ENCODE measurements at places on chromosomes 4 and X. TPM values are rescaled to one million over a fixed set of nuclear protein-coding genes. Genes with fewer than 3 reads are reported as not detected.
A peak's percentile ranks its signal among the peaks of the same experiment; 100 is the strongest.

DNA sequence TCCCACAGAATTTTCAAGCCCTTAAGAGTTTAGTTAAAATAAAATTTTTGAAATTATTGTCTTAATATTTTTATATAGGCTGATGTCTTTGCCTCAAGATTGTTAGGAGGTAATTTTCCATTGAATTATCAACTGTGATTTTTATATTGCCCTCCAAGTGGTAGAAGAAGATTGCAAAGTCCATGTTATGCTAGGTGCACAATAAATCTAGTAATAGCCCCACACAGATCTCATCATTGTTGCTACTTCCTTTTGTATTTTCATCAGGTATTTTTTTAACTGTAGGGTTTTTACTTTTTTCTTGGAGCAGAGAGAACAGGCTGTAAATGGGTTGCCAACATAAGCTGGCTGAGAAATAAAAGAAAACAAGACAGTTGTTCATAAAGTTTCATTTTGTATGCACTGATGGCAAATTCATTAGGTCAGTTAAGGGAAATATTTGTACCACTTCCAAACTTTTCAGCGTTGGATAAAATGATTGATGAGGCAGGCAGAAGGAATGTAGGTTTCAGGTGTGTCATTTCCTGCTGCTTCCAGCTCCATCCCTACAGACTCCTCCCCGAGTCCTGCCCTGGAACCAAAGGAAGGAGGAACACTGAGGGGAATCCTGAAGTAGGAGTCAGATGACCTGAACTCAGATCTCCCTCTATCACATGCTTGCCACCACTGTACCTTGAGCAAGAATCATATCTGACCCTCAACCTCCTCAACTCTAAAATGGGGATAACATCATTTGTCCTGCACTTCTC, 105.5 kb downstream of the PRRG1 start:
- DNase-seq: peak; percentile 62

The CFI gene
- total RNA-seq: 356 TPM

GRCh38 chr4:126794363-126794762, 838.4 kb upstream of the INTU start:
- peak; percentile 10 for DNase-seq

- peak; percentile 23 for DNase-seq
Measured at GRCh38 chr4:77861495-77861894, 1.1 kb upstream of the MRPL1 start.

DNA sequence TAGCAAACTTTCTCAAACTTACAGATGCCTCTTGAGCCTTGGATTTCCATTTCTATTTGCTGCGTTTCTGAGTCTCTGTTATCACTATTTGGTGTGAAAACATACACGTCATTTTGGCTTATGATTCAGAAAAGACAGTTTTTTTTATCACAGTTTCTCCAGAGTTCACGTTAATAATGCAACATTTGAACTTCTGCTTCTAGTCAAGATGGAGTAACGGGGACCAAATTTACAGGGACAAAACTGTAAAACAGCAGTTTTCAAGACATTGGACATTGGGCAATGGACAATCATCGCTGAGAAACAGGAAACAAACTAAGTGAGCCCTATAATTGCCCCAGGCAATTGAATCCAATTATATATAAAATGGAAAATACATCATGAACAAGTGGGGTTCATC, 36.2 kb upstream of the TASL start:
- no peak for DNase-seq

Data from renal cortical epithelial cell (primary cell).